ENCODE measurements at places on chromosomes 2 and 18.
A peak's percentile ranks its signal among the peaks of the same experiment; 100 is the strongest.

DNA sequence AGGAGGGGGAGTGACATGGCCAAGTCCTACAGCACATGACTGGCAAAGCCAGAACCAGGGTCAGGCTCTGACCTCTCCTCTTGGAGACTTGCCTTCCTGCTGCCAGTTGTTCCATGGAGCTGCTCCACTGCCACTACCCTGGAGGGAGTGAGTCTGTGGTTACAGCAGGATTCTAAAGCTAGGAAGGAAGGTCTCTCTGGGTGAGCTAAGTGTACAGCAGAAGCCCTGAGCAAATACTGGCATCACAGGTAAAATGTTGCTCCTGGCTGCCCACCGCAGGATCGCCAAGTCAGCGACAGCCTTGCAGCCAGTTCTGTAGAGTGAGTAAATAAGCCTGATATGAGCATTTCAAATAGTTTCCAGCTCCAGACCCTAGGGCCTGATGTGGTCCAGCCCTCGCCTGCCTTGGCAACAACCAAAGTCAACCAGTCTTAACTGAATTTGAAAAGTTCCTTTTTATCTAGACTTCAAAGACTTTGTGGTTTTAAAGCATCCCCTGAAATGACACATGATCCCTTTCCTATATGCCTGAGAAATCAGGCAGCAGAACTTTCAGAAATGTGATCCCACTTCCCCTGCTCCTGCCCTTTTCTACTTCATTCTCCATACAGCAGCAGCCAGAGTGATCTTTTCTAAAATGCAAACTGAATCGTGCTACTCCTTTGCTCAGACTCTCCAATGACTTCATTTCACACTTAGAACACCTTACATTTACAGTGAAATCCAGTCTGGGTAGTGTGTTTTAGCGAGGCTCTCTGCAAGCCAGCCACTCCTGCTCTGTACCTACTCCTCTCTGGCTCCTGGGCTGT, 114.3 kb downstream of the MGAT5 start:
- DNase-seq: peak; percentile 3

DNA sequence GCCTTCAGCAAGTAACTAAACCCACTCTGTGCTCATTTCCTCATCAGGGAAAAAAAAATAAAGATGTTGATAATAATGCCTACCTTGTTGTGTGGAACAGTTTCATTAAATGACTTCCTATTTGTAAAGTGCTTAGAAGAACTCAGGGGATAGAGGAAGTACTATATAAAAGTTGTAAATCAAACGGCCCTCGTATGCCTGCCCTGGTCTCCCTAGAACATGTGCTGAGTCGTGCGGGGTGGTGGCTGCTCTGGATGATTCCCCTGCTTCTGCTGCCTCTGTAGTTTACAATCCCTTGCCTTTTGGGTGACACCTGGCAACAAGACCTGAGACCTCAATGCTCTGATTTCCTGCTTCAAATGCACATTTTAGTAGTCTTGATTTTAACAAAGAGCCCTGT, 170.0 kb downstream of the CERS6 start:
- no peak for DNase-seq

- DNase-seq: no peak
Observed at GRCh38 chr2:219173176-219173575, 3.3 kb upstream of the SLC23A3 start.

GRCh38 chr2:239910851-239911640, 114.1 kb downstream of the NDUFA10 start:
- DNase-seq: no peak

DNA sequence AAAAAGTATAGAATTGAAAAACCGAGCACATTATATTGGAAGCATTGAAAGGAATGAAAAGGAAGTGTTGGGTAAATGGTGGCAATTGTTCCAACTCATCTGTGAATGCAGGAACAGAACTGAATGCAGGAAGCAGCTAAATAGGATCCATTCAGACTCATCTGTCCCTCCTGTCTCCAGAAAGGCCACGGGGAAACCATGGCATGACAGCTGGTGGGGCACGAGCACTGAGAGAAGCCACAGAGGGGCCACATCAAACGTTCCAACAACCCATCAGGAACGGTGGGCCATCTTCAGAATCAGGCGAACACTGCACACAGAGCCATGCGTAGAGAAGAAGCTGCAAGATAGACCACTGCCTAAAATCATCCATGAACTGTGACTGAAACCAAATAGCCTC, 138.5 kb upstream of the SLC35G4 start:
- DNase-seq: no peak

DNA sequence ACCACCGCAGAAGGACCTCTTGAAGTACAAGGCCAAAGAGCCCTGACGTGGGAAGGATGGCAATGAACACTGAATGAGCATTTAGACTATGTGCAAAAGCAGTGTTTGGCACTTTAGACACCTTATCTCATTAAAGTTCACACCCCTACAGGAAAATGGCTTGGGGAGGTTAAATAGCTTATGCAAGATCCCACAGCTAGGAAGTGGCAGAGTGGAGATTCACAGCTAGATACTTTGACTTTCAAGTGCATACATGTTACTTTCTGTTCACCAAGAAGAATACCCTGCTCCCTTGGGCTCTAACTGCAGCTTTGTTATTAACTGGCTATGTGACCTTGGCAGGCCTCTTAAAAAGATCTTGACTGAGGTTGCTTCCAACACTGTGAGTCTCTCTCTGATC, 58.2 kb downstream of the ICOS start:
- DNase-seq: no peak

DNA sequence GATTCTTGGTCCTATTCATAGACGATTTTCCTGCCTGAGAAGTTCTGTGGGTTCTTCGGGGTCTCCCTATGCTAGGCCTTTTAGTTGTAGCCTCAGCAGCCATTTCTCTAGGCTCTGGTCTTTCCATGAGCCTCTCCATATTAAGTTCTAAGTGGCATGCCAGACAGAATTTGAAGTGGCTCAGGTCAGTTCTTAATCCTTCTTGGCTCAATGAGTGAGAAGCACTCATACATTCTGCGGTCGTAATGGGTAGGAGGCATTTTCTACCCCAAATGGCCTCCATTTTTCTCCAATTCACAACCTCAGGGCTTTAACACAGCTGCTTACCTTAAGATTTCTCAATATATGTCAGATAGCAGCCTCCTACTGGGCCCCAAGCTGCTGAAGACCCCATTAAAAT, 405.3 kb upstream of the GALNT5 start:
- DNase-seq: no peak

GRCh38 chr2:27828305-27828704, 56.8 kb downstream of the MRPL33 start:
- no peak for DNase-seq

DNA sequence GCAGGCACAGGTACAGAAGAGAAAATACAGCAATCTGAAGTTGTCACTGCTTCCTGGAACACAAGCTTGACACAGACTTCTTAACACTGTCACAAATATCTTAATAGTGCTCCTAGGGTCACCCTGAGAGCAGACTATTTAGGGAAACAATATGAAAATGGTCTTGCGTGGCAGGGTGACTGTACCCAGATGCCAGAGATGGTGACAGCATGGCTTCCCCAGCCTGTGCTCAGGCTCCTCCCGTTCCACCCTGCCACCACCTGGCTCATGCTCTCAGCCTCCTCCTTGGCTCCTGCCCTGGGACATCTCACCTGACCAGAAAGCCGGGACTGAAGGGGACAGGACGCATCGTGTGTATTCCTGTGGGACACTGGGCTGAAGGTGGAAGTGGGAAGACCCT, 111.5 kb downstream of the RAPGEF4 start:
- no peak for DNase-seq

- peak; percentile 74 for DNase-seq
Observed at GRCh38 chr2:168583710-168584521, 127.8 kb downstream of the CERS6 start.

Data from fibroblast of gingiva (primary cell).